Cerebellar nuclear complex (tissue), 1 donor: ENCODE measurements at places on chromosomes 2 and 18.

DNA sequence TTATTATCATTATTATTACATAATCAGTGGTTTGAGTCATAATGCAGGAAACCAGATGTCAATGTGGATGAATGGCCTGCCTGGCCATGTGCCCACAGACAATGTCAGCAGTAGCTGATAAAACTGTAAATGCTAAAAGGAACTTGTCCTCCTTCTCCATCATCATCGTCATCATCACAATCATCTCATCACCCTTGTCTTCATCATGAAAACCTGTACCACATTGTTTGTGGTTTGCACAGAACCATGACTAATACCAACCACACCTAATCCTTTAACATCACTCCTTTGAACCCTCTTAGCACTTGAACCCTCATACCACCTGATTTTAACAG lies 96.0 kb downstream of the HNMT start:
- no peak for DNase-seq

DNA sequence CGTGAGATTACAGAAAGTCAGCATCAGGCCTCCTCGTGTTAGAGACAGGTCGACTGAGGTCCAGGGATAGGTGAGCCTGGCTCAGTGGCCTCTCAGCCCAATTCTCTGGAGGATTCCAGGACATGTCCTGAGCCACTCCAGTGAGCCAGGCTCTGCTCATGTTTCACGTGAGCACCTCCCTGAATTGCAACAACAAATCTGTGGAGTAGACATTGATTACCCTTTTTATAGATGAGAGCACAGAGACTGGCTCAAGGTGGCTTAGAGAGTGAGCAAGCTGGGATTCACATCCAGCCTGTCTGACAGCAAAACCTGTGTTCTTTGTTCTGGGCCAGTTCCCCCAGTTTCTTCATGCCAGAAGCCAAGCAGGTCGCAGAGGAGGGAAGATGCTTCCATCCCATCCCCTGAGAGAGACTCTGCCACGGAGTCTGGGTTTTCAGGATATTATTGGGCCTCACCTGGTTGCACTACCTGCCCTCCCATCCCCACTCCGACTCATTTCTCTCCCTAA lies 46.4 kb downstream of the HS1BP3 start:
- DNase-seq = no peak

DNA sequence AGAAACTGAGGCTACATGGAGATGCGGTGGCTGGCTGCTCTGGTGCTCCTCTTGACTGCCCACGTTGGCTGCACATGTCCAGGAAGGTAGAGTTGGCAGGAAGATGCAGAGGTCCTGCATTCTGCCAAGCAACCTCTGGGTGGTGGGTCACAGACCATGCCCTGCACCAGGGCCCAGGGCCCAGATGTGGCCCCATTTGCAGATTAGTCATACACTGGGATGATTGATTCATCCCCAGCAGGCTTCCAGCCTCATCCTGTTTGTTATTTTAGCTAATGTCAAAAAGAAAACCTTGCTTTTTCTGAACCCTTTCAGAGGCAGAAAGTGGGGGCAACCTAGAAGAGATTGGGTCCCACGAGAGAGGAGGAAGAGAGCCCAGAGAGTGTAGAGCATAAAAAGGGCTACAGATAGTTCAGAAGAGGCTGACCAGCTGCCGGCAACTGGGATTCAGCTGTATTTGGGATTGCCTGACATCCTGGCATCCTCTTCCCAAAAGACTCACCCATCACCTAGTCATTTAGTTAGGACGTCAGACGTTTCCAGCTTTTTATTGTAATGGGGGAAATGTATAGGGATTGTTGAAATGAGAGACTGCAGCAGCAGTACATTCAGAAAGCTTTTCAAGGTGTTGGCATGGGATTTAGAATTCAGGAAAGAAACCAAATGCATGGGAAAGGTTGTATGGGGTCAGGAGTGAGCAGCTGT lies 101.9 kb downstream of the CTIF start:
- no peak for DNase-seq

GRCh38 chr2:26580151-26580550 lies 61.0 kb downstream of the CIB4 start:
- DNase-seq = no peak

DNA sequence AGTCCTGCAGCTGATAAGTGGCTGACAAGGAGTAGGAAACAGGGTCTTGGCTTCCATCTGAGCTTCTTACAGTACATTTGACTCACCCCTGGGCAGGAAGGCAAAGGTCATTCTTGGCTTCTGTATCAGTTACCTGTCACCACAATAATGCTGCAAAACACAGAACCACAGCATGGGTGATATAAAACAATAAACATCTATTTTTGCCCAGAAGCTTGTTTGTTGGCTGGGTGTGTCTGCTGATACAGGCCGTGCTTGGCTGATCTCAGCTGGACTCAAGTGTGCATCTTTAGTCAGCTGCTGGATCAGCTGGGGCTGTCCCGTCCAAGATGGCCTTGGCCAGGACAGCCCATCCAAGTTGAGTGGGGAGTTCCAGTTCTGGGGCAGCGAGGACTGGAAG lies 34.7 kb downstream of the ONECUT2 start:
- no peak for DNase-seq

DNA sequence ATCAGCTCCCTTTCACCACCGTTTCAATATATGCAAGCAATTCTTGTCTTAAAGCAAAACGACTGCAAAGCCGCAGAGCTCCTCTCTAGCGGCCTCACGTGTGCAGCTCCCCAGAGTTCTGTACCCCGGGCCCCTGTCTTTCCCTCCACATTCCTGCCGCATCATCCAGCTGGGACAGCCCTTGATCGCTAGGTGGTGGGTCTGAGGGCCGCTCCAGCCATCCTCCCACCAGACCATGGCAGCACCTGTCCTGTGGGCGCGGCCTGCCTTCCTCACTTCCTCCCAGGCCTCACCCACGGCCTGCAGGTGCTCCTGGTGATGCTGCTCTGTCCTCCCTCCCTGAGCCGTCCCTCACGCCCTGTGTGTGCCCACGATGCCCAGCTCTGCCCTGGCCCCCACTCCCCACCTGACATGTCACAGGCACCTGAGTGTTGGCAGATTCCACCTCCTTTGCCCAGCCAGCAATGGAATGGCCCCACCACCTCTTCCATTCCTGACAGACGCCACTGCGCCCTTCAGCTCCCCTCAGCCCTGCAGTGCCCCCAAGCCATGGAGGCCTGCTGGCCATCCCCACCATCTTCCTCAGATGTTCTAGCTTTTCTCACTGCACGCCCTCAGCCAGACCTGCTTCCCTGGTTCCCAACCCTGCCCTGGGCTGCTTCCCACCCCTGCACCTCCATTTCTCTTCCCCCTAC lies 15.3 kb upstream of the ALLC start:
- DNase-seq = no peak

DNA sequence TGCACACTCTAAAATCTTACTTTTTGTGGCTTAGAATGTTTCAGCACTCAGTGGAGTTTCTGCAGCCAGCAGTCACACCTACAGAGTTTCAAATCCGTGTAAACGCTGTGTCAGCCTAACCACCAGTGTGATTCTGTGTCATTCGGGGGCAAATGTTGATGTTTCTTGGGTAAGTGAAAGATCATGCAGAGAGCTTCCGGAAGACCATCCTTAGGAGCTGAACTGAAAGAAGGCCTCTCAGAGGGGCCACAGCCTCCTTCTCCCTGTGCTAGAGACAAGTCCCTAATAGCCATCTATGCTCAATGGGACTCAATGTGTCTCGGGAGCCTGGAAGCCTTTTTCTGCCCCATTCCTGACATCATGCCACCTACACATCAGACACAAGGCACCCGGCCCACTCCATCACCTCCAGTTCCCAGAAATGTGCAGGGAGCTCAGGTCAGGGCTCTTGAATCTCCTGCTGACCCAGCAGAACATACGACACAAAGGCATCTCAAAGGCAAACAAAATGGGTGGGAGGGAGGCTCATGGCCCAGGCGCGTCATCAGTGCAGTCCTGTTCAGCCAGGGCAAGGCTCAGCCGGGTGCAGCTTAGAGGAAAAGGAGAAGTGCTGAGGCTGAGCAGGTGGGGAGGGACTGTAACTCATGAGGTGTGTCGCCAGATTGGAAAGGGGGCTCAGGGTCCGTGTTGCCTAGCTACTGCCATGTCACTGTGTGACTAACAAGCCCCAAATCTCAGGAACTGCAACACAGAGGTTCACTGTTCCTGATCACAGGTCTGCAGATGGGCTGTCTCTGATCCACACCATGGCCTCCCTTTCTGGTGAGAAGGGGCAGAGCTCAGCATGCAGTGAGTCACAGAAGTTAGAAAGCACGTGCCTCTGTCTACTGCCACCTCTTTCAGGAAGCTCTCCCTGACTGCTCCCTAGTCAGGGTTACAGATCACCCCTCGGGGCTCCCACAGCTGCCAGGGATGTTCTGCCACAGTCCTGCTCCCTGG lies 82.0 kb downstream of the SMAD7 start:
- DNase-seq = no peak

DNA sequence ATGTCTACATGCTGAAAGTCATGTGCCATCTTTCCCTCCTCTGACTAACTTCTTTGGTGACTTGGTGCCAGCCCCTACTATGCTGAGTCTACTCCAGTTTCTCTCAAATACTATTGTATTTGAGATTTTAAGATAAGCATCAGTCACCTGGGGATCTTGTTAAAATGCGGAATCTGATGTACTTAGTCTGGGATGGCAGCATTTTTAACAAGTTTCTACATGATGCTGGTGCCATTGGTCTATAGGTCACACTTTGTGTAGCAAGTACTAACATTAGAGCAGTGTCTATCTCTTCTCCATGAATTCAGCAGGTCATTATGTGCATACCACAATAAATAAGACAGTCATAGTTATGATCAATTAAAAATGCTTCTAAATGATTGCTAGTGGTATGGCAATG lies 106.9 kb downstream of the CERS6 start:
- DNase-seq = no peak

GRCh38 chr2:208265801-208266552 lies at the start of gene PIKFYVE:
PIKFYVE (plus strand) TSS chr2:208266255; CDS start chr2:208271520, 5,265 bp downstream.
- DNase-seq = peak; percentile 93

GRCh38 chr2:42796427-42797248 lies 4.3 kb upstream of the HAAO start:
- DNase-seq = no peak

DNA sequence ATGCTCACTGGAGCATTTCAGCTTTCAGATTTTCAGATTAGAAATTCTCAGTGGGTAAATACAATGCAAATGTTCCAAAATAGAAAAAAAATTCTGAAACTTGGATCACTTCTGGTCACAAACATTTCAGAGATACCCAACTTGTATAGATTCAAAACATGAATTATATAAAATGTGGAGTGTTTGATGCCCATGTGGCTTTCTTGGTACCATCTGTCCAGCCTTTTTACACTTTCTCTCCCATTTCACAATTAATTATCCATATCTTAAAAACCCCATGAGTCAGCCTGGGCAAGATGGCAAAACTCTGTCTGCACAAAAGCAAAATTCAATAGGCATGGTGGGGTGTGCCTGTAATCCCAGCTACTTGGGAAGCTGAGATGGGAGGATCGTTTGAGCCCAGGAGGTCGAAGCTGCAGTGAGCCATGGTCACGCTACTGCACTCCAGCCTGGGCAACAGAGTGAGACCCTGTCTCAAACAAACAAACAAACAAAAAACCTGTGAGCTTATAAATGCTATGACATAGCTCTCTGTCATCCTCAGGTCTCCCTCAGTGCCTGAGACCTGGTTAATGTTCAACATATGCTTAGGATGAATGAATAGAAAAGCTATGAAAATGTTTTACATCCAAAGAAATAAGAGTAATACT lies 146.3 kb upstream of the TTC39C start:
- no peak for DNase-seq

DNA sequence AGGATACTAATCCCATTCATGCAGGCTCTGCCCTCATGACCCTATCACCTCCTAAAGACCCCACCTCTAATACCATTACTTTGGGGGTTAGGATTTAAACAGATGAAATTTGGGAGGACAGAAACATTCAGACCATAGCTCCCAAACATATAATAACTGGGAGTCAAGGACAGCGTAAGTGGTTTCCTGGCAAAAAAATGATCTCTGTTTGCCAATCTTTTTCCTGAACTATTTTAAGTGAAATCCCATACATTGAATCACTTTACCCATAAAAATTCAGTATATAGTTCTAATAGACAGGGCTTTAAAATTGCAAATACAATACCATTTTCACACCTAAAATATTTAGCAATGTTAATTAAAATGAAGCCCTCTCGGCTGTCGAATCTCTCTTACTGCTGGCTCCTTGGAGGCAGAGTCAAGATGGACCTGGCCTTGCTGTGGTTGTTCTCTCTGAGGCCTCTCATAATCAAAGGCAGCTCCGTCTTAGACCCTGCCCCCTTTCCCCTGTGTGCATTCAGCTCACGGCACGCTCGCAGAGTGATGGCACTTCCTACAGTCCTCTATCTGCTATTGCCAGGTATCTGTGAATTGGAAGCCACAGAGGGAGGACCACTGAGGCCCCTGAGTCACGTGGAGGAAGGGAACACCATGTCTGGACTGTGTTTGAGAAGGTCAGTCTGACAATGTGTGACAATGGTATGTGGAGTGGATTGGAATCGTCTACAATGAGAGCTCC lies 132.3 kb downstream of the UXS1 start:
- DNase-seq = no peak

DNA sequence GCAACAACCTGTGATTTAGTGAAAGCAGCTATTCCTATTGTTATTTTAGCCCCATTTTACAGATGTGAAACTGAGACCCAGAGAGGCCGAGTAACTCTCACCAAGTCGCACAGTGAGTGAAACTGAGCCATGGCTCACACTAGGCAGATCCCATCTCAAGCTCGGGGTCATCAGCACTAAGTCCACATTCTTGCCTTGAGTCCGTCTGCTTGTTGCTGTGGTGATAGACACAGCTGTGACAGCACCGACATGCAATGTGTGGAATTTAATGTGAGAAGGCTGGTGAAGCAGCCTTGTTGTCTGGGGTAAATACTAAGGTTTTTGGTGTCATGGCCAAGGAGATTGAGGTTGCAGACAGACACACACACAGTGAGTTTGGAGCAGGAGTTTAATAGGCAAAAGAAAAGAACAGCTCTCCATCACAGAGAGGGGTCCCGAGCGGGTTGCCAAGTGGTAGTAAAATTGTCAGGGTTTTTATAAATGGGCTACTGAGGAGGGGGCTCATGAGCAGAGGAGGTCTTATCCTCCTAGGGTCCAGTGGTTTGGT lies 40.2 kb upstream of the GMCL1 start:
- no peak for DNase-seq

DNA sequence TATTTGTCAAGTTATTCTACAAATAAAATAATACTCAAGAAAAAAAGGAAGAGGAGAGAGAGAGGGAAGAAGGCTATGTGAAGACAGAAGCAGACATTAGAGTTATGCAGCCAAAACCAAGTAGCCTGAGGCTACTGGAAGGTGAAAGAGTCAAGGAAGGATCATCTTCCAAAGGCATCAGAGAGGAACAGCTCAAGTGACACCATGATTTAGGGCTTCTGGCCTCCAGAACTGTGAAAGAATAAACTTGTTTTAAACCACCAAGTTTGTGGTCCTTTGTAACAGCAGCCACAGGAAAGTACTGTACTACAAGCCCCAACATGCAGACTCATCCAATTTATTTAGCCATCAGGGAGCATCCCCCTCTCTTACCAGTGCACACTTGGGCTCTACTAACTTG lies 788.5 kb upstream of the LRRTM1 start:
- no peak for DNase-seq
